ENCODE measurements at places on chromosomes 4 and X.

DNA sequence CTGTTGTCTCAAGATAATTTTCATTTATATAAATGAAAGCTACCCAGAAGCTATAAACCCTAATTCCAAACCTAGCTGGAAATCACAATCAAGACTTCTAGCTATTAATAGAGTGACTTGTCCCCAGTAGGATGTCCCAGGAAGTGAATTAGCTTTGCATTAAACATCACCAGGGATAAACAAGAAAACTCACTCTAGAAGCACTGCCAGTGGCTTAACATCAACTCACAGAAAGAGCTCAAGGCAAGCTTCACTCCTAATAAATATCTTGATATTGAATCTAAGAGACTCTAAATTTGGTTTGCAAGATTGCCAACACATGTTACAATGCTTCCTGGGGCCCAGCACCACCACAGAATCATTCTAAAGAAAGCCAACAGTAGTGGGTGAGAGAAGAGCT, 468.7 kb upstream of the FAM241A start:
- DNase-seq: no peak

DNA sequence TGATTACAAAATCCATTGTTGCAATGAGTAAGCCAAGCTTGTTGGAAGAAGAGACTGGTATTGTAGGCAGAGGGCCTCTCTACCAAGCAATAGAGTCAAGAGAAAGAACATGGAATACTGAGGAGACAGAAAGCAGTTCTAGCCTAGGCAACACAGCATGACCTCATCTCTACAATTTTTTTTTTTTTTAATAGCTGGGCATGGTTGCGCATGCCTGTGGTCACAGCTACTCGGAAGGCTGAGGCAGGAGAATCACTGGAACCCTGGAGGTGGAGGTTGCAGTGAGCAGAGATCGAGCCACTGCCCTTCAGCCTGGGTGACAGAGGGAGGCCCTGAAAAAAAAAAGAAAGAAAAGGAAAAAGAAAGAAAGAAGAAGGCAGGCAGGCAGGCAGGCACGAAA, 11.7 kb upstream of the ZBTB33 start:
- no peak for DNase-seq

DNA sequence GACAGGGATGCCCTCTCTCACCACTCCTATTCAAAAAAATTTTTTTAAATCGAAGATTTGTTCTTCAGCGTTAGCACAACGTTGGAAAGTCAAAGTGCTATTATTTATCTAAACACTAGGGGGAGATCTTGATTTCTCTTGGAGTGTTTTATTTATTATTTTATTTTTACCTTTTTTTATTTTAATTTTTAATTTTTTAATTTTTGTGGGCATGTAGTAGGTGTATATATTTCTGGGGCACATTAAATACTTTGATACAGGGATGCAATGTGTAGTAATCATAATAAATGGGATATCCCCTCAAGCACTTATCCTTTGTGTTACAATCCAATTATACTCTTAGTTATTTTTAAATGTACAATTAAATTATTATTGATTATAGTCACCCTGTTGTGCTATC, 37.4 kb upstream of the SLC10A4 start:
- no peak for DNase-seq

DNA sequence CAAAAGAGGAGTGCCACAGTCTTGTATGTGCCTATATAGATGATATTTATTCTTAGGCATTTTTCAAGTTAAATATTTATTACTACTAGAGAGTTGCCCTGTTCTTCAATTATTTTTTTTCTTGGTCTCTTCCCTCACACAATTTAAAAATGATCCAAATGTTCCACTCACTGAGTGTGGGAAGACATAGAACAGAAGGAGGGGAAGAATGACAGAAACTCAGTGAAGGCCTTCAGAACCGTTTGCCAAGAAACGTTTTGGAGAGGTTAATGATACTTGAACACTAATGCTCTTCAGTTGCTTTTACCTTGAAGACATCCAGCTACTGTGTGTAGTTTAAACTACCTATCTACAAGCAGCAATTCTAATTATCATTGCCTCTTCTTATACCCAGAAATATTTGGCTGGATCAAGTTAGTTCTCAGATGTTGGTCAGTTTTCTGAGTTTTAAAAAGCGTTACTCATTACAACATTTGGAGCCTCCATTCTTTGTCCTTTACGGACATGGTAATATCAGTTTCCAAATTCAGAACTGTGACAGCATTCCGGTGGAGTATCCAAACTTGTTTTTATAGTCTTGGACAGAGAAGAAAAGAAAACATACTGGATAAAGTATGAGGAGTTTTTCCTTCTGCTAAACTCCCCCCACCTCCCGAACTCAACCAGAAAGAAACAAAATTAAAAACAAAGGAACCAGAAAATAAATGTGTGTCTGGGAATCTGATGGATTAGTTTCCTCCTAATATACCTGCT, 389.7 kb downstream of the SPRY1 start:
- DNase-seq: no peak

DNA sequence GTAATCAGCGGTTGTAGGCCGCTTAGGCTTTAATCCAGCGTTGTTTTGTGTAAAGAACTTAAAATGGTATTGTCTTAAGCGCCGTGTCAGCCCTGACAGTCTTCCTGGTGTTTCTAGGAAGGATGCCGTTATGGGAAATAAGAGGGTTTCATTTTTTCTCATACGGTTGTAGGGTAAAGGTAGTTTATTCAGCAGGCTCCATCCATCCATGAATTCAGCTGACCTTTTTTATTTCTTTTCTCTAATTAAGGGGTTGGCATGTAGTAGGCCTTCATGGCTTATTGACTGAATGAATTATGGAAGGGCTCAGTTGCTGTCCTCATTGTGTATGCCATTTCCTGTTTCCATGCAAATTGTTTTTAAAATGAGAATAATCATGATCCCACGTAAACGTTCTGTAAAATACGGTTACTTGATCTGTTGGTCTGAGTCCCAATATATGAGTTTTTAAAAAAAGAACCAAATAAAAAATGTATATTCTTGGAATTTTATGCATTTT, 693 bp downstream of the OCIAD1 start:
- DNase-seq: no peak

DNA sequence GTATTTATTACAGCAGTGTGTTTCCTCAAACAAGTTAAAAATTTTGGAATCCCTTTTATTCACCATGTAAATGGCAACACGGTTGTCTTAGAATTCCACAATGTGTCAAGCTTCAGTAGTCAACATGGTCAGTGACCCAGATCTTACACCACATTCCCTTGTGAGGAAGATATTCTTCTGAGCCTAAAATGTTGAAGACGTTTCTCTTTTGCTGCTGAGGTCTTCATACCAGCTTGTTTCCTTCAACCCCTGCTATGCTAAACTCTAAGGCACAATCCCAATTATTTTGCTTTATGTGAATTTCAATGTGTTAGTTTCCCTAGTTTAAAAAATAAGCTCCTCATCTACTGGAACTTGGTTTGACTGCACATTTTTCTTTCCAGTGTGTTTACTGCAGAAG, 17.6 kb upstream of the LDB2 start:
- no peak for DNase-seq

- DNase-seq: no peak
Measured at GRCh38 chr4:107885865-107886264, 45.5 kb upstream of the CYP2U1 start.

DNA sequence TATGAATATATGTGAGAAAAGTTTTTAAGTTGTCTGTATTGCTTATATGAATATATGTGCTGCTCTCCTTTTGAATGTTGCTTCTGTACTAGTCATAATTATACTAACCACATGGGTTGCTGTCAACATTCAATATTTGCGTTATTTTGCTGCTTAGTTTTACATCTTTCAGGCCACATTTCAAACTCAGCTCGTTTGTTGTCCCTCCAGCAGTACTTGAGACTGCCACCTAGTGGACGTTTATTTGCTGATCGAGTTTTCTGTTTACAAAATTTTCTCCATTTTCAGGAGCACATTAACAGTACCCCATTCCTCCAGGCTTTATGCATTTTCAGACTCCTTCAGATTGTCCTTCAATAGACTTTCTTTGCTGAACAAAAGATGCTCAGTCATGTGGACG, 75.8 kb downstream of the NUDT11 start:
- peak; percentile 61 for DNase-seq

DNA sequence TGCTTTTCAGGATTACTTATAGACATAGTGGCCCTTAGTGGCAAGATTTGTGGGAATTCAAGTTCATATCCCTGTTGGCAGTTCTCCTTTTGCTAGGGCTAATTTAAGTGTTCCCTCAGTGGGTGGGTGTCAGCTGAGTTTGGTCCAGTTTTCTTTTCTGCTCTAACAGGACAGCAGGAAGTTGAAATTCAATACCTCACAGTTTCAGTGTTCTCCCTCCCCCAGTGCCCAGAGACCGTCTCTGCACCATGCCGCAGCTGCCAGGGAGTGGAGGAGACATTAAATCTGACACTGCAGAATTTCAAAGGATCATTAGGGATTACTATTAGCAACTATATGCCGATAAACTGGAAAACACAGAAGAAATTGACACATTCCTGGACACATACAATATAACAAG, 50.7 kb downstream of the UBE2NL start:
- no peak for DNase-seq

GRCh38 chr4:155339588-155339987, 37.2 kb downstream of the MAP9 start:
- DNase-seq: no peak

GRCh38 chr4:147365396-147365795, 115.5 kb upstream of the EDNRA start:
- no peak for DNase-seq

GRCh38 chrX:17409566-17410290, 34.7 kb downstream of the NHS start:
- DNase-seq: no peak

- no peak for DNase-seq
Measured at GRCh38 chrX:143633461-143634308, 2.2 kb downstream of the SLITRK4 start.

DNA sequence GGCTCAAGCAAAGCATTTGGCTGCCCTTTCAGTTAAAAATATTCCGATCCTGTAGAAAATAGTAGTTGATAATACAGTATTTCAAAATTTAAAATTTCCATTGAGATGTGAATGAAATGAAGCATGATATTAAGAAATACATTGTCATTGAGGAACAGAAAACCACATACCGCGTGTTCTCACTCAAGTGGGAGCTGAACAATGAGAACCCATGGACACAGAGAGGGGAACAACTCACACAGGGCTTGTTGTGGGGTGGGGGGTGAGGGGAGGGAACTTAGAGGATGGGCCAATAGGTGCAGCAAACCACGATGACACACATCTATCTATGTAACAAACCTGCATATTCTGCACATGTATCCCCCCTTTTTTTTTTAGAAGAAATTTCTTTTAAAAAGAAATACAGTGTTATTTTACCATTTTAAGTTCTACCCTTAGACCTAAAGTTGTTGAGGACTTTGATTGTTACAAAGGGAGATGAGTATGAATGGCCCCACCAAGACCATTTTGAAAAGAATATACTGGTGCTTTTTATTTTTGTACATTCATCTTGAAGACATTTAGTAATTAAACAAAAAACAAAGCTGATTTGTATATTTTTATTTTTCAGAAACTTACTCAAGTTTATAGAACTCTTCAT, 52.0 kb upstream of the IL13RA1 start:
- no peak for DNase-seq

DNA sequence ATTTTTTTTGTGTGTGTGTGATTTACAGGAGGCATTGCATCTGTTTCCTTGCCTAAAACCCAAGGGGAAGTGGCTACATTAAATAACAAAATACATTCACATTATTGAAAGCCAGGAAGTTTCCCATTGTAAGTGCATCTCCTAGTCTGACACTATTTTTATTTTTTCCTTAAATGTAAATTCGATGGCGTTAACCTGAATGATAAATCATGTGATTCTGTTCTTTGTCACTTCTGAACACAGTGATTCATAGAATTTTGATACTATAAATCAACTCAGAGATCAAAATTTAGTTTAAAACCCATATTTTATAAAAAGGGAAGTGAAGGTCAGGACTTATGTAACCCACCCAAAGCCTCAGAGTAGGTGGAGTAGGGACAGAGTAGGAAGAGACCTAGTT, 258.1 kb downstream of the GABRG1 start:
- no peak for DNase-seq

DNA sequence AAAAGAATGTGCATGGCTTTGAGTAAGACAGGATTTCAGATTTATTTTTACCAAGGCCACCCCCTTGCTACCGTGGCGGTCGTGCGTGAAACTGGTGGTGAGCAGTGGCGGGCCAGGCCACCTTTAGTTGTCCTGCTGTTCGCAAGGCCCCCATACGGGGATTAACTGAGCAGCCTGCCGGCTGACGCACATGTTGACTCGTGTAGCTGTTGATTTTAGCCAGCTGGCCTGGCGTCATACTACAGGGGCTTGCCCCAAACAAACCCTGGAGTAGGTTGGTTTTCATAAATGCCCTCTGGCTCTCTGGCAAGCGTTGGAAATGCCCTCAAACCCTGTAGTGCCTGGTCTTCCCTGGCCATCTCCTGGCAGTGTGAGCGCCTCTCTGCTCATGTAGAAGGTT, 28.4 kb downstream of the WFS1 start:
- DNase-seq: no peak

- no peak for DNase-seq
Measured at GRCh38 chr4:7902826-7903225, 36.8 kb downstream of the AFAP1 start.

GRCh38 chr4:112093636-112094202, 51.5 kb upstream of the FAM241A start:
- DNase-seq: no peak

DNA sequence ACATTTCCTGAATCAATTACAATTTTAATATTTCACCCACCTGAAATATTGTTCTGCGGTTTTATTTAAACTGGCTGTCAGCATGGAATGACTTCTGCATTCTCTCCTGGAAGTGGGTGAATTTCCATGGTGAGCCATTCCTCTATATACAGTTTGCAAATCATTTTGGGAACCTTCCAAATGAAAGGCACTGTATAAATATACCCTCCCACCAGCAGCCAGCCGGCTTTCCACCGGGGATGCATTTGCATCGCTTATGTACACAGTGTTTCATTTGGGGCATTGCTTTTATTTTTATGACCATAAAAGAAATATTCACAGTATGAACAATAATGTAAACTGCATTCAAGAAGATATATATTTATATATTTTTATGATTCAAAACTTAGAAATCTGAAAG, 4.7 kb upstream of the IL1RAPL1 start:
- DNase-seq: no peak

GRCh38 chr4:20496068-20496467, 204.2 kb upstream of the PACRGL start:
- no peak for DNase-seq

DNA sequence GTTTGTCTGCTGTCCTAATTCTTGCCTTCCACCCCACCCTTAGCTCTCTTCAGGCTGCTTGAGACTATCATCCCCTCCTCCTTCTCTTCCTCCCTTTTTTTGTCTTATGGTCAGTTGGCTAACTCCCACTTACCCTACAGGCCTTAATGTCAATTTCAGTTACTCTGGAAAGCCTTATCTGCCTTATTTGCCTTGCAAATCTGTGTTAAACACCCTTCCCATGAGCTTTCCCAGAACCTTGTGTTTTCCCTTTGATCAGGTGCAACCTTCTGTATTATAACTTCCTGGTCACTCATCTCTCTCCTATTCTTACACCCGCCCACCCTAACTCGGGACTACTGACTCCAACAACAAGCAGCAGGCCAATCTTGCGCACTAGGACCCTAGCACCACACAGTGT, 74.8 kb downstream of the COX18 start:
- no peak for DNase-seq

Measured in naive thymus-derived CD4-positive, alpha-beta T cell (primary cell).